Naive thymus-derived CD4-positive, alpha-beta T cell (primary cell): ENCODE measurements at places on chromosomes 1 and 21. TPM values are rescaled to one million over a fixed set of nuclear protein-coding genes. Genes with fewer than 3 reads are reported as not detected.

DNA sequence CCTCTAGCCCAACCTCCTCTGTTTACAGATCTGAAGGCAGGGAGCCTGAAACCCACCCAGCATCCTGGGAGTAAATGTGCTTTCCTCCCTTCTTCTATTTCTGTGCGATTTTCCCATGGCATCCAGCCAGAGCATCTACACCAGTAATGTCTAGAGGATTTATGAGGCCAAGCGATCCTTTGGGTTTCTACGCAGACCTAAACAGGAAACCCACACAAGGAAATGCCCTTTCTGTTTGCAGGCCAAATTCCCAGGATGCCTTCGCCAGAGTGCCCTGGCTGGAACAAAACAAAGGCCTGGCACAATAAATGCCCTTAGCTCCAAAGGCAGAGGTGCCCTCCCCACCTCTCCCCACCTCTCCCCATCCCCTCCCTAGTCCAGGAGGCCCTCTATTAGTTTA, 110.5 kb upstream of the CDC42BPA start:
- no peak for DNase-seq
- H3K4me3 ChIP-seq, result no peak overlapping the region
- H3K4me1 ChIP-seq, result no peaks in the 10 kb centered on the region
- H3K27ac ChIP-seq, result no peak overlapping the region

Gene FALEC
- not detected for total RNA-seq

Gene GPN2
- total RNA-seq, result 27.5 and 31.8 TPM in 2 replicates

DNA sequence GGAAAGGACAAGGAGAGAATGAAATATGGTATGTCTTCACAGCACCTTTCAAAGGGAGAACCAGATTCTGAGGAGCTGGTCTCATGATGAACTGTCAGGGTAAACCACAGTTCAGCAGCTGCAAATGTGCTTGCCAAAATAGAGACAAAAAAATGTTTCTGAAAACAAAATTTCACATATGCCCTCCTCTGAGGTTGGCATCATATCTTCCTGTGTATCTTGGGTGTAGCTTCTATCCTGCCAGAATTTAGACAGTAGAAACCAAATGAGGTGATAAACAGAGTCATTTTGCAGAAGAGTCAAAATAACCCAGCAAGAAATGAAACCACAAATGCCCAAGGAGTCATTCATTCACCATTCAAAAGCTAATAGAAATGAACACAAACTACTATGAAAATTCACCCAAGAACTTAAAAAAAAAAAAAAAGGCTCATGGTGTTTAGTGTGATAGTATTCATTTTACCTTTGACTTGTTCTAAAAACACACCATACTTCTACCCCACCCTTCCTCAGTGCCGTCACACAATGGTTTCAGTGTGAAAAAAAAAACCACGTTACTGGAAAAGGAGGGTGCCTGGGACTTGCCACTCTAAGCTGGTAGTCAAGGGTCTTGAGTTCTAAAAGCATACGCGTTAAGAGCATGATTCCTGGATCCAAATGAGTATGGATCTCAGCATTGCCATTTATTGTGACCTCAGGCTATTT, 18.5 kb downstream of the SELL start:
- H3K4me3 ChIP-seq, result peak overlapping the region; percentile 18
- H3K36me3 ChIP-seq, result peaks cover 25% of the 10 kb centered on the region
- H3K4me1 ChIP-seq, result peaks cover 88% of the 10 kb centered on the region

GRCh38 chr1:8423692-8424538, 106.0 kb downstream of the SLC45A1 start:
- peak; percentile 28 for DNase-seq
- peaks cover 7% of the 10 kb centered on the region for H3K36me3 ChIP-seq
- peak overlapping the region; percentile 50 for H3K4me3 ChIP-seq

DNA sequence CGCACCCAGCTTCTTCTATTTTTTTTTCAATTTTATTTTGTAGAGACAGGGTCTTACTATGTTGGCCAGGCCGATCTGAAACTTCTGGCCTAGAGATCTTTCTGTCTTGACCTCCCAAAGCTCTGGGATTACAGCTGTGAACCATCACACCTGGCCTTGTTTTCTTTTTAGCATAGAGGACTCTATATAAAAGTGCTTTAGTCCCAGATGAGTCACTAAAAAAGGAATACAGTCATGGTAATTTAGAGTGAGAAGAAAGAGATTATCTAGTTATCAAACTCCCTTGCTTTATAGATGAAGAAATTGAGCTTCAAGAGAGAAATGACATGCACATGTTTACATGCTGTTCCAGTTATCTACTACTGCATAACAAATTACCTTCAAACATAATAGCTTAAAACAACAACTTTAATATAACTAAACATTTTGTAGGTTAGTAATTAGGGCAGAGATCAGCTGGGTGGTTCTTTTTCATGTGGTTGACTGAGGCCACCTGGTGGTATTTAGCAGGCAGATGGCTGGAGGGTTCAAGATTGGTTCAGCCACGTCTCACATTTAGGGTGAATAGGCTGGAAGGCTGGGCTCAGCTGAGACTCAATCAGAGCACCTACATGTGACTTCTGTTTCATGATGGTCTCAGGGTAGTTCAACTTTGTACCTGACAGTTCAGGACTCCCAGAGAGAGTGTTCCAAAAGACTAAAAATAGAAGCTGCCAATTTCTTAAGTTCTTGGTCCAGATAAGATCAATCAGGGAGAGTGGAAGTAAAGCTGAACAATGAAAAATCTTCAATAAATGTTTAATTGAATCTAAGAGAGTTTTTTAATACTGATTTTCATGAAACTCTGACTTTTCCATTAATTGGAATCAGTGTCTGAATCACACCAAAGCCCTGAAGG, 16.9 kb upstream of the MTF2 start:
- H3K4me1 ChIP-seq, result no peaks in the 10 kb centered on the region
- DNase-seq, result peak; percentile 49
- H3K27me3 ChIP-seq, result peaks cover 1% of the 10 kb centered on the region
- H3K36me3 ChIP-seq, result no peaks in the 10 kb centered on the region
- no peak overlapping the region for H3K4me3 ChIP-seq

GRCh38 chr1:219784660-219785381, 143.5 kb downstream of the SLC30A10 start:
- no peak for DNase-seq
- H3K27ac ChIP-seq, result no peak overlapping the region
- H3K4me3 ChIP-seq, result no peak overlapping the region
- no peaks in the 10 kb centered on the region for H3K4me1 ChIP-seq
- no peaks in the 10 kb centered on the region for H3K36me3 ChIP-seq
- H3K27me3 ChIP-seq, result no peaks in the 10 kb centered on the region

Gene RBM11
- total RNA-seq, result 19.3 TPM

DNA sequence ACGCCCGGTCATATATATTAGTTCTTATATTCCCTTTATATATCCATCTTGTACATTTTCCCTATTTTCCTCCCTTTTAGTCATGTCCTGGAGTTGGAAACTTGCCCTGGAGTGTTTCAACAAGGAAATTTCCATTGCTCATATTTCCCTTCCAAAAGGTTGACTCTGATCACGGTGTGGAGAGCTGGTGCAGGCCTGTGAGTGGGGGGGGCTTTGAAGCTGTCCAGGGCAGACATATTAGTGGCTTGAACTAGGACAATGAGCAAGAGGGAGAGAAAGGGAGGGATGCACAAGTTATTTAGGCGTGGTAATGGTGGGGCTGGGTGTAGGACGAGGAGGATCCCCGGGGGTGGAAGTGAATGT, 30.4 kb upstream of the TMEM61 start:
- no peak overlapping the region for H3K27ac ChIP-seq
- no peaks in the 10 kb centered on the region for H3K27me3 ChIP-seq
- H3K36me3 ChIP-seq, result no peaks in the 10 kb centered on the region
- DNase-seq, result no peak
- H3K4me1 ChIP-seq, result no peaks in the 10 kb centered on the region

- H3K4me3 ChIP-seq, result no peak overlapping the region
- H3K36me3 ChIP-seq, result no peaks in the 10 kb centered on the region
Measured at GRCh38 chr1:75308365-75308764, 174.2 kb downstream of the LHX8 start.

Gene PGLYRP3
- not detected for total RNA-seq

Gene KIAA0040
- total RNA-seq, result 27.0 TPM

- H3K27me3 ChIP-seq, result no peaks in the 10 kb centered on the region
- no peak overlapping the region for H3K4me3 ChIP-seq
- no peak overlapping the region for H3K27ac ChIP-seq
- H3K36me3 ChIP-seq, result no peaks in the 10 kb centered on the region
- no peaks in the 10 kb centered on the region for H3K4me1 ChIP-seq
- no peak for DNase-seq
Measured at GRCh38 chr1:43962324-43962723, 7.5 kb upstream of the DPH2 start.

DNA sequence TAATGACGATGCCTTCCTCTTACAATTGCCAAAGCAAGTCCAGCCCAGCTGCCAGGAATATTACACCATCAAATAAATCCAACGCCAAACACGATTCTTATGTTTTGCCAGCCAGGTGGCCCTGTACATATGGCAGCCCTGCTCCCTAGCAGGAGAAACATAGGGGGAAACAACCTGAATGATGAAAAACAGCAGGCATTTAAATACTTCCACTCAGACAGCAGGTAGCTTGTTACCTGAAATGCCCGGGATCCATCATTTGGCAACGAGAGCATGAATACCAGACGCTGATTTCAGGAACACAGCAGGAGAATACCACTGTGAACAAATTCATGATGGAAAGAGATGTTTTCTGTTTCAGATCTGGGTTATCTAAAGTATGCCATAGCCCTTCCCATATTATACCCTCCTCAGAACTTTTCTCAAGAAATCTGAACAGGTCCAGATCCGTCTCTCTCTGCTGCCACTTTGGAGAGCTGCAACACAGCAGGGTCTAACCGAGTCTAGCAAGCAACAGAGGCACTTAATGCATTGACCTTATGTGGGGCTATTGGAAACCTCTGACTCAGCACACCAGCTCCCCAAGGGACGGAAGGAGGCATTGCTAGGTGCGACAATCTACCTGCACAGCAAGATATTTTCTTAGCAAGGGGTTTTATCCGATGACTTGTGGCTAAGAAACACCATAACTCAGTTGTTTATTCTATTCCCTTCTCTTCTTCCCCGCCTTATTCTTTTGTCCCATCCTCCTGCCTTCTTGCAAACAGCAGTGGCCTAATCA, 166.3 kb downstream of the BARHL2 start:
- no peaks in the 10 kb centered on the region for H3K4me1 ChIP-seq
- H3K4me3 ChIP-seq, result no peak overlapping the region
- no peaks in the 10 kb centered on the region for H3K27me3 ChIP-seq

Gene ATP5PO
- total RNA-seq, result 136 TPM

Gene FCRLA
- 0.35 TPM for total RNA-seq

Gene TRAPPC3
- total RNA-seq, result 32.1 TPM

- no peak overlapping the region for H3K4me3 ChIP-seq
- H3K36me3 ChIP-seq, result no peaks in the 10 kb centered on the region
- no peaks in the 10 kb centered on the region for H3K4me1 ChIP-seq
- DNase-seq, result no peak
- H3K27ac ChIP-seq, result no peak overlapping the region
- no peaks in the 10 kb centered on the region for H3K27me3 ChIP-seq
Measured at GRCh38 chr21:22806278-22806677, 1808.1 kb downstream of the NCAM2 start.

DNA sequence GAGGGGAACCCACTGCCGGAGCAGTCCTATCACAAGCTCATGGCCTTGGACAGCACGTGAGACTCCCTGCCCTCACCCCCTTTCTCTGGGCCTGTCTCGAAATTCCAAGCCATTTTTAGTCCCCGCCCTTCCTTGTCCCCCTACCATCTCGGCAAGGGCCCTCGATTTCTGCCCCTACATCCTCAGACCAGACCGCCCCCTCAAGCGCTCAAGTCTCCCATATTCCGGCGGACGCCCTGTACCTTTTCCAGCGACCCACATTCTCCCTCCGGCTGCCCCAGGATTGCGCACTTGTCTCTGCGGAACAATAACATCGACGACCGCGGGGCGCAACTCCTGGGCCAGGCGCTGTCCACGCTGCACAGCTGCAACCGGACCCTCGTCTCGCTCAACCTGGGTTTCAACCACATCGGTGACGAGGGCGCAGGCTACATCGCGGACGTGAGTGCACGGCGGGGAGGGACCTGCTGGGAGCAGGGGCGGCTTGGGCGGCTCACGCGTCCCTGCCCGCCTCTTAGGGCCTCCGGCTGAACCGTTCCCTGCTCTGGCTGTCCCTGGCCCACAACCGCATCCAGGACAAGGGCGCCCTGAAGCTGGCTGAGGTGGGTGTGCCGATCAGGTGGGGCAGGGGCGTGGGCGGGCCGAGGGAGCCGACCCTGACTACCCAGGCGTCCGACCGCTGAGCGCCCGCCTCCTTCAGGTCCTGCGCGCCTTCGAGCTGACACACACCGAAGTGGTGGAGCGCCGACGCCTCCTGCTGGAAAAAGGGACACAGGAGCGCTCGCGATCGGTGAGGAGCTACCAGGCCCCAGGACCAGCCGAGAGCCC, 7.0 kb downstream of the LRRC71 start:
- no peak overlapping the region for H3K27ac ChIP-seq
- peaks cover 8% of the 10 kb centered on the region for H3K4me1 ChIP-seq
- peak; percentile 72 for DNase-seq
- no peak overlapping the region for H3K4me3 ChIP-seq
- H3K36me3 ChIP-seq, result no peaks in the 10 kb centered on the region

DNA sequence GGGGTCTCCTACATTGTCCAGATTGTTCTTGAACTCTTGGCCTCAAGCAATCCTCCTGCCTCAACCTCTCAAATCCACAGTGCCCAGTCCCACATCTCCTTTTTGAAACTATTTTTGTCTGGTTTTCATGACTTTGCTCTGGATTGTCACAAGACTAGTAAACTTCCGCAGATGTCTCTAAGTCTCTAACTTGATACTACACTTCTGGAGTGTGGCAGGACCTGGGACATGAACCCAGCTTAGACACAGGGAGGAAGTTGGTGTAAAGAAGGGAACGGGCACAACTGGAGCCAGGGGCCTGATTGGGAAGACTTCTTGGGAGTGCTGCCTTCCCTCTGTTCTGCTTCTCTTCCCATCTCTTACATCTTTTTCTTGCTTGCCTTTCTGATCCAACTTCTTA, 16.2 kb upstream of the DISC1 start:
- H3K36me3 ChIP-seq, result no peaks in the 10 kb centered on the region
- no peak overlapping the region for H3K27ac ChIP-seq
- no peak for DNase-seq
- H3K4me1 ChIP-seq, result peaks cover 41% of the 10 kb centered on the region
- no peak overlapping the region for H3K4me3 ChIP-seq

Gene PIP5K1A
- total RNA-seq, result 56.9 TPM

Gene SDC3
- 0.19 TPM for total RNA-seq

Gene CLIC6
- 0.56 TPM for total RNA-seq

Gene SUMO3
- total RNA-seq, result 48.3 TPM

DNA sequence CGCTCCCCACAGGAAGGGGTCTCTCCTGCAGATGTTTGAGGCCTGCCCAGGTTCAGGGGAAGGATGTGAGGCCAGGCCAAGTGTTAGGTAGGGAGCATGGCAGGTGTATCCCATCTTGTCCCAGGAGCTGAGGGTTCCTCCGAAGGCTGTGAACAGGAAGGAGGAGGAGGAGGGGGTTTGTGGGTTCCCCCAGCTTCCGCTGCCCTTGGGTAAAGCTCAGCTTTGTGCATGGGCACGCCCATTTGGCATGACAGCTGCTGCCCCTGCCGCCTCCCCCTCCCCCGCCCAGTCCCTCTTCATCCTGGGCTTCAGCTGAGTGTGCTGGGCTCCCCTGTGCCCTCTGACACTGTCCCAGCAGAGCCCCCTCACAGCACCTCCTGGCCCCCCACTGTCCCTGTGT, 25.5 kb downstream of the TNFRSF8 start:
- no peaks in the 10 kb centered on the region for H3K27me3 ChIP-seq
- DNase-seq, result peak; percentile 45
- peaks cover 33% of the 10 kb centered on the region for H3K4me1 ChIP-seq
- H3K4me3 ChIP-seq, result peak overlapping the region; percentile 52
- peak overlapping the region; percentile 53 for H3K27ac ChIP-seq
- H3K36me3 ChIP-seq, result no peaks in the 10 kb centered on the region
